ENCODE measurements at places on chromosomes 5 and 9.
A peak's percentile ranks its signal among the peaks of the same experiment; 100 is the strongest.

DNA sequence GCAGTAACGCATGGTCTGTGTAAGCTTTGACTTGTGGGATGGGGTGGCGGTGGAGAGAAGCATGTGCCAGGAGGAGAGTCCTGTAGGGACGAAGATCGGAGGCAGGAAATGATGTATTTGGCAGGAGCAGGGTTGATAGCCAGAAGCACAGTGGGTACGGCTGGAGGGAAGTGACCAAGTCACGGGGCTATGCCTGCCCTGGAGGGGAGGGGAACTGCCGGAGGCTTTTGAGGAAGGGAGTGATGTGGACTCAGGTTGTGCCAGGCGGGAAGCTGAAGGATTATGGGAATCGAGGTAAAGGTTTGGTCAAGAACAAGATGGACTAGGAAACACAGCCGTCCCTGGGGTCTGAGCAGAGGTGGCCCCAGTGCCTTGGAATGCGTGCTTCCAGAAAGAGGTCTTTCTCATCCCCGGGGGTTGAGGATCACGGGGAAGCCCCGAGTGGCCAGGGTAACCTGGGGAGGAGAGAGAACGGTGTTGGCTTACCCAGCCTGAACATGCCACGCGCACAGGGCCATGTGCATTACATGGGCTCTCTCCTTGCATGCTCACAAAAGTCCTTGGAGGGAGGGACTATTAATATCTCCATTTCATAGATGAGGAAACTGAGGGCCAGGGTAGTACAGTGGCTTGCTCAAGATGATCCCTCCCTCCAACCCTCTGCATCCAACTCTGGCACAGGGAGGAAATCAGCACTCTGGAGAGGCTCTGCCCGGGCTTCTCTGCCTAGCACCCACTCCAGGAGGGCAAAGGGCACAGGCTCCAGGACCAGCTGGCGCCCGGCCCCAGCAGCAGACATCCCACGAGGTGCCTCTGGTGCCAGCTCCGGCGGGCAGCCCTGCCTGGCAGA is 253.8 kb downstream of the PBX3 start:
- DNase-seq, result no peak

- no peak for DNase-seq
Measured at GRCh38 chr5:119055294-119055693, 15.6 kb upstream of the DMXL1 start.

DNA sequence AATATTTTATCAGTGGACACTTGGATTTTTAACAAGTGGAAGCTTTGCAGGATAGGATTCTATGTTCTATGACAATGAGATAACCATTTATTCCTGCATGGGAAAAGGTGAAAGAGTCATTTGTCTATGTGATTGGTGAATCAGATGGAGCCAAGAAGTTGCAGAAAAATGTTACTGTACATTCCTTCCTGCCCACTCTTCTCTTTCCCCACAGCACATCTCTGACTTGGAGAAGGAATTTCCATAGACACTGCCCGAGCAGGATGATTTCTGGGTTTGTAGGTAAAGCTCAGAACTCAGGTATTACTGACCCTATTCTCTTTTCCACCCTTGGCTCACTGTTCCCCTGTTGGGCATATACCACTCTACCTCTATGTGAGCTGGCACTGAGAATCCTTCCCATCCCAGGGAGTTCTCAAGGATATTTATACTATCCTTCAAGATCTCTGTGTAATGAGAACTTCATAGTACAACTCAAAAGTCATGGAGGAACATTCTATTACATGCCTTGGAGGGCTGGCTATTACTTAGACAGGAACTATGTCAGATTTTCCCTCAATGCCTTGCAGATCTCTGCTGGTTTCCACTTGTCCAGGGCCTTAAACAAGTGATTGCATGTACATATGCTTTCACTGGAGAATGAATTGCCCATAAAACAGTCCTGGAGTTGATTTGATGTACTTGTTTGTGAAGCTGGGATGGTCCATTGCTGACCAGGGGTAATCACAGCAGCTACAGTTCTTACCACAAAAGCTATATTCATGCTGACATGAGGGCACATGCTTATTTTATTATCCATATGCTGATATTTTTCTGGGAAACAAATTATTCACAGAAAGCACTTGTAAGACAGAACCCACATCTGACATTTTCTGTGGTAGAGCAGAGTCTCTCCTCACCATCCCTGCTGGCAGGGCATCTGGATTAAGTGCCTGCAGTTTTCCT is 24.1 kb downstream of the SLC1A3 start:
- DNase-seq, result no peak

DNA sequence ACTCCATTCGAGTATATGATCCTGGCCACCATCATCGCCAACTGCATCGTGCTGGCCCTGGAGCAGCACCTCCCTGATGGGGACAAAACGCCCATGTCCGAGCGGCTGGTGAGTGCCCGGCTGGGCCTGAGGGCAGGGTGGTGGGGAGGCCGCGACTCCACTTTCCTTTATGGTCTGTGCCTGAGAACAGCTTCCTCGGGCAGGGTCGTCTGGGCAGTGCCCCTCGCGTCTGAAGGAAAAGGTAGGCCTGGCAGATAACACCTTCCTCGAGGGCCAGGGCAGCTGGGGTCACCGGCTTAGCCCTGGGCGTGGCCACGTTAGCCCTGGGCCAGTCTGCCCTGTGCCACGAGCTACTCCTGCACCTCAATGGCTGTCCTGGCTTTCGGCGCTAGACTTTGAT is 1.5 kb downstream of the CACNA1B start:
- DNase-seq, result no peak

GRCh38 chr5:88480245-88480644 is 211.6 kb upstream of the TMEM161B start:
- no peak for DNase-seq

- peak; percentile 30 for DNase-seq
Measured at GRCh38 chr9:95048225-95049087, 269.1 kb downstream of the FANCC start.

- DNase-seq, result no peak
Measured at GRCh38 chr5:155097995-155098394, 84.4 kb downstream of the KIF4B start.

DNA sequence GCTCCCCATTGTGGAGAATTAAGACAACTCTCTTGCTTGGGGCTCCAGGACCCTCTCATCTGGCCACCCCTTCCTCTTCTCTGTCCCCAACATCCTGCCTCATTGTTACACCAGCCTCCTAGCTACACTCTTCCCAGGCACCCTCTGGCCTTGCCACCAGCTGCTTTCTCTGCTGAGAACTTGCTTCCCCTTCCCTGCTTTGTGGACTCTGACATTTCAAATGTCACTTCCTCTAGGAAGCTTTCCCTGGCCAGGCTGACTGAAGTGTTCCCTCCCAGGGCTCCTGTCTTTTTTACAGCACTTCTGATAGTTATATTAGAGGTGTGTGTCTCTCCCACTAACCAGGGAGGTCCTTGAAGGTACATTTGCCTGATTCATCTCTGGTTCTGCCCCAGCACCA is 194.0 kb upstream of the KLF4 start:
- DNase-seq, result no peak

- DNase-seq, result no peak
Measured at GRCh38 chr5:102823441-102823874, 68.4 kb downstream of the PAM start.

DNA sequence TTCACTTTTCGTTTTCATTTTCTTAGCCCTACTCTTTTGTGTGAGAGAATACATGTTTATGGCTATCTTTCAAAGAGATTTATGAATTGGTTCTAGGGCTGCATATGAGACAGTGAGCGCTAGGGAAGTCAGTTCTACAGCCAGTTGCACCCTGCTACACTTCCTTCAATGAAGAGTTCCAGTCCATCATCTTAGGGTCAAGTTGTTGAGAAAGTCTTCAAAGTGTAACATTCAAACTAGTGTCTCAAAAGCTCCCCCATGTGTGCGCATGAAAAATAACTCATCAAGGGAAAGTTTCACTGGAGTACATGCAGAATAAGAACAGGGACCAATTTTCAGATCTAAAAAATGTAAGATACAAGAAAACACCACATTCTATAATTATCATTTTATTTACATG is 317.2 kb downstream of the DEPDC1B start:
- DNase-seq, result no peak

- DNase-seq, result no peak
Measured at GRCh38 chr5:90518661-90519060, 10.7 kb downstream of the LYSMD3 start.

GRCh38 chr9:105385381-105385985 is 62.4 kb upstream of the FSD1L start:
- peak; percentile 40 for DNase-seq
